ENCODE measurements at places on chromosomes 6 and 20.

DNA sequence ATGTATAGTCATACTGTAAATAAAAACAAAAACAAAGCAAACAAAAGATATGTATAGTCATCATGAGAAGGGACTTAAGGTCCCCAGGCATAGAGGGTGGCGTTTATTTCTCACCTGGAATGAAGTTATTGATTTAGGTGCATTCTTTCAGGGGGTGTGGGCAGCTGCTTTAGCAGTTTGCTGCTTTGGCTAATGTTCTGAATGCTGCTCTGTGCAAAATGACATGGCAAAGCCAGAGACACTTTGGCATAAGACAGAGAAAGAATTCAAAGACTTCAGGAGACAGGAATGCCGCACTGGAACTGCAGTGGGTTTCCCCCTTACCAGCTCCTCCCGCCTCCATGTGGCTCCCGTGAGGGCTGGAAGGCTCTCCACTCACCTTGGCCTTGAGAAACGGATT is 36.4 kb upstream of the NELFCD start:
- no peak for DNase-seq

GRCh38 chr6:2746557-2747061 is 4.1 kb downstream of the MYLK4 start:
- no peak for DNase-seq

- DNase-seq: no peak
Observed at GRCh38 chr6:160986851-160987250, 4.7 kb upstream of the MAP3K4 start.

DNA sequence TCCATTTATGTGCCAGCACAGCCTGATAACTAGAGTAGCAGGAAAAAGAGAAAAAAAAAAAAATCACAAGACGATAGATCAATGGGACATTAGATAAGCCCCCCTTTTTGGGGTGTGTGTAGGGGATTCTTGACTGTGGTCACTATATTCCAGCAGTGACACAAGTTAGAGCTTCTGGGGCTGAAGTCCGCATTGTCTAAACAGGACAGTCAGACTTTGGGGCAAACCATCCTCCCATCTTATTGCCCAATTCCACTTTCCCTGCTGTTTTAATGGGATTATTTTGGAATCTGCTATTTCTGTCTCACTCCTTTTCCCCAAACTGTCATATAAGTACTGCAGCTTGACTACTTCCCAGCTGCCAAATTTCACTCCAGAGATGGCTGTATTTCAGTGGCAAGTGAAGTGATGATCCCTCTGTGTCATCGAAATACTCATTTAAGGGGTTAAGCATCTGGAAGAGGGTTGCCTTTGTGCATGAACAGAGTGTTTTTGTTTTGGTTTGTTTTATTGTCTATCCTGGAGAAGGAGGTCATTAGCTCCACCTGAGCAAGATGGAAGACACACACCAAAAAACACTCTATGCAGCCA is 182.5 kb downstream of the ATXN1 start:
- no peak for DNase-seq

GRCh38 chr6:39419607-39420006 is 97.1 kb upstream of the KCNK16 start:
- DNase-seq: no peak

- DNase-seq: peak; percentile 31
Observed at GRCh38 chr6:138287144-138287955, 69.1 kb upstream of the PBOV1 start.

- DNase-seq: peak; percentile 16
Observed at GRCh38 chr6:135012764-135013163, 41.9 kb downstream of the HBS1L start.

DNA sequence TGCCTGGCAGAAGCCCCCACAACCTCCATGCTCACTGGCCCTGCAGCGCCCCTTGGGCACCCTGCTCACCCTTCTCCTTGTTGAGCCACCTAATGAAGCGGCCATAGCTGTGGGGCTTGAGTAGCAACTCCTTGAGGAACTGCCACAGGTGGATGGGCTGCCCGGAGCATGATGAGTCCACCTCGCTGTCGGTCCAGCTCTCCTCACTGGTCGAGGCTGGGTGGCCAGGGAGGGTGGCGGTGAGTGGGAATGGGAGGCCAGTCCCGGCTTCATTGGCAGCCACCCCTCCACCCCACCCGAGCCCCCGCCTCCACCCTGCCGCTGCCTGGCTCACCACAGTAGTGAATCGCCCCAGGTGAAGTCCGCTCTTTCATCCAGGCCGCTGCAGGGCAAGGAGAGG is 16.9 kb downstream of the SPDEF start:
- no peak for DNase-seq

DNA sequence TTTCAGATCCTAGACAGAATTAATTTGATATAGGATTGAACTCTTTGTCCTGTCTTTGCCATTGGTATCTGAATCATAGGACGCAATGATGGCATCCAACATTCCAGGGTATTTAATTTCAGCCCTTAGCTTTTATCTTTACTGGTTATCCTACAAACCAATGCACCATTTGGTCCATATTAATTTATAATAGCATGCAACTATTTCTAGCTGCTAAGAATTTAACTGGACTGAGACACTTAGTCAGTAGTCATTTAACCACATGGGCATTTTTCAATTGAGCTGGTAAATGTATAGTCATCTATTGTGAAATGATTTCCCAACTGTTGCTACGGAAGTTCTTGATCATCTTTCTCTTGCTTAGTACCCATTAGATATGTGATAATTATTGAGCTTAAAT is 141.1 kb downstream of the CD164 start:
- DNase-seq: peak; percentile 48

All from EL (cell line).